ENCODE measurements at places on chromosomes 16 and 17.

DNA sequence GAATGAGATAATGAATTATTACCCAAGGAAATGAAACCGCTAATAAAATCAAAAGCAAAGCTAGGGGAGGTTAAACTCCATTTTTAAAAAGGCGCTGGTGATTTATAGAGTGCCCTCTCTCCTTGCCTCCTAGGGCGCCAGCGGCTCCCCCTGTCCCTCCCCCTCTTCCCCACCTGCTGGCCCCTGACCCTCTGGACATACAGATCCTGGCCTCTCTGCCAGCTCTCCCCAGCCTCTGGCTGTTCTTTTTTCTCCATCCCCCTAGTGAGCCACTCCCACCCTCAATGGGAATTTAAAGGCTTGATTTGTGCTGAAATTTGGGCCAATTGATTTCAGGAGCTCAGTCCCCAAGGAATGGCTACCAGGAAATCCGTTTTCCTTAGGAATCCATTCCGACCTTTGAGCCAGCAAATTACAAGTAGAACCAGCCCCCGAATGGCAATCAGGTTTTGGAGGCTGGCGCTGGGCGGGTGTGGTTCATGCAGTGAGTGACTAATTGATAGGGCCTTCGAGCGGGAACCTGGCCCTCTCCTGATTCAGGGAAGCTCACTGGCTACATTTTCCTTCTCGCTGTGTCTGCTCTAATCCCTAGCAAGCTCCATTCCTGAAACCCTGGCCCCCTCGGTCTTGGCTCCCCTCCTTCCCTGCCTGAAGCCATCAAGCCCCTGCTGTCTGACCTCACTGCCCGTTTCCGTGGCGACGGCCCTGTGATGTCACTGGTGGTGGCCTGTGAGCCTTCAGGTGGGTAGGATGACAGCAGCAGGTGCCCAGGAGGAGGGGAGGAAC, 141.9 kb upstream of the SDK2 start:
- DNase-seq, result no peak

GRCh38 chr16:66961065-66961744, at the start of gene CES3:
CES3 (plus strand) TSS chr16:66961266; CDS start chr16:66961308, 42 bp downstream.
- no peak for DNase-seq

DNA sequence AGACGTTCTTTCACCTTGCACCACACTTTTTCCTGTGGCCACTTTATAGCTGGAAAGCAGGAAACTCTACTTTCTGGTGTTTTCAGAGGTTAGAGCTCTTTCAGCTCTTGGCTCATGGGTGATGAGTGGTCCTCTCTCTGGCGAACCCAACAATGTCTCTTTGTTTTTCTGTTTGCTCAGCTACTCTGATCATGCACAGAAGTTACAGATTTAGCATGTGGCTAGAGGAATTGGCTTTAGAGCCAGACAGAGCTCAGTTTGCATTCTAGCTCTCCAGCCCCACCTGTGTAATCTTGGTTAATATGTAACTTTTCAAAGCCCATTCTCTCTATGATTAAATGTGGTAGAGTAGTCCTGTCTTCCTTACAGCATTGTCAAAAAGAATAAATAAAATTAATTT, 225.2 kb downstream of the HAPSTR1 start:
- no peak for DNase-seq

- DNase-seq, result no peak
Observed at GRCh38 chr16:73022534-73022933, 25.4 kb downstream of the ZFHX3 start.

DNA sequence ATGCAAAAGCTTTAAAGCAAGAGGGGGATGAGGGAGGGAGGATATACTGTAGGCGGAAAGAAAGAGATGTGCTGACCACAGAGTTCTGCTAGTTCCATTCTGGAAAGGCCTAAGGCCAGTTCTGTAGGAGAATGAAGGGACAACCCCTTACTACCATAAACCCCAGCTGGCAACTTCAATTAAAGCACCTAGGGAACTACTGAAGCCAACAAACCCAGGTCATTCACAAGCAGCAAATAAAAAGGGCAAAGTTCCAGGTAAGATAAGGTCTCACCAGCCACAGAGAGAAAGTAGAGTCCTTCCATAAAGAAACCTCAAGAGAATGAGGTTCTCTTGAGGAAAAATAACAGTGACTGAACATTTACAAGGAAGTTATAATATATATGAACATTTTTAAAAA, 12.8 kb downstream of the TERF2 start:
- DNase-seq, result no peak

DNA sequence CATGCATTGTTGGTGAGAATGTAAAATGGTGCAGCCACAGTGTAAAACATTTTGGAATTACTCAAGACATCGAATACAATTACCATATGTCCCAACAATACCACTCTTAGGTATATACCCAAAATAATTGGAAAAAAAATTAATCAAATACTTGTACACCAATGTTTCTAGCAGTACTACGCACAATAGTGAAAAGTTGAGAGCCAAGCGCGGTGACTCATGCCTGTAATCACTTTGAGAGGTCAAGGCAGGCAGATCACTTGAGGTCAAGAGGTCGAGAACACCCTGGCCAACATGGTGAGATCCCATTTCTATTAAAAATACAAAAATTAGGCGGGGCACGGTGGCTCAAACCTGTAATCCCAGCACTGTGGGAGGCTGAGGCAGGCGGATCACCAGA, 3.5 kb upstream of the MEIOC start:
- no peak for DNase-seq

GRCh38 chr17:8360751-8361150, 15.8 kb downstream of the KRABD2 start:
- no peak for DNase-seq

DNA sequence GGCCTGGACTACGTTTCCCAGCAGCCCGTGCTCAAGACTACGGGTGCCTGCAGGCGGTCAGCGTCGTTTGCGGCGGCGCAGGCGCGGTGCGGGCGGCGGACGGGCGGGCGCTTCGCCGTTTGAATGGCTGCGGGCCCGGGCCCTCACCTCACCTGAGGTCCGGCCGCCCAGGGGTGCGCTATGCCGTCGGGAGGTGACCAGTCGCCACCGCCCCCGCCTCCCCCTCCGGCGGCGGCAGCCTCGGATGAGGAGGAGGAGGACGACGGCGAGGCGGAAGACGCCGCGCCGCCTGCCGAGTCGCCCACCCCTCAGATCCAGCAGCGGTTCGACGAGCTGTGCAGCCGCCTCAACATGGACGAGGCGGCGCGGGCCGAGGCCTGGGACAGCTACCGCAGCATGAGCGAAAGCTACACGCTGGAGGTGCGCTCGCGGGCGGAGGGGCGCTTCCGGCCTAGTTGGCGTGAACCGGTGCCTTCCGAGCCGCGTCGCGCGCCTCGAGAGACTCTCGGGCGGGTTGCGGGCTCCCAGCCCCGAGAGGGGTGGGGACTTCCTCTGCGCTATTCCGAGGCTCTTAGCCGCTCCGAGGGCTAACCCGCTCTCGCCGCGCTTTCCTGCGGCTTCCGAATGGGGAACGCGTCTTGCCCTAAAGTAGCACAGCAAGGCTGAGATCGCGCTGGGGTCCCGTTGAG, at the start of gene RBL2:
Gene RBL2, plus strand, starts transcription at position 95 of the 689 bp plus-strand sequence. Its CDS starts 86 bp downstream, at position 181.
- DNase-seq, result peak; percentile 68

DNA sequence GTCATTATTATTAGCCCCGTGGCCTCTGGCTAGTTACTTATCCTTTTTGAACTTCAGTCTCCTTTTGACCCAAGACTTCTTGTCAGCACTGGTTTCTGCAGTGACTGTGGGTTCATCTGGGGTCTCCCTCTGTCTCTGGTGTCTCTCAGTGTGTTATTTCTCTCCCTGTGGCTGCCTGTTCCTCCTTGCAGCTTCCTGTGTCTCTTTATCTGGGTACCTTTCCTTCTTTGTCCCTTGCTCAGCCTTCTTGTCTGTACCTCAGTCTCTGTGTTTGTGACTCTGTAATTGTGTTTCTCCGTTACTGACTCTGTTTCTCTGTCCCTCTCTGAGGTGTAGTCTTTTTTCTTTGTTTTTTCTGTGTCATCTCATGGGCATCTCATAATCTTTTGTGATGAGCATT, 102.6 kb upstream of the CDH11 start:
- no peak for DNase-seq

DNA sequence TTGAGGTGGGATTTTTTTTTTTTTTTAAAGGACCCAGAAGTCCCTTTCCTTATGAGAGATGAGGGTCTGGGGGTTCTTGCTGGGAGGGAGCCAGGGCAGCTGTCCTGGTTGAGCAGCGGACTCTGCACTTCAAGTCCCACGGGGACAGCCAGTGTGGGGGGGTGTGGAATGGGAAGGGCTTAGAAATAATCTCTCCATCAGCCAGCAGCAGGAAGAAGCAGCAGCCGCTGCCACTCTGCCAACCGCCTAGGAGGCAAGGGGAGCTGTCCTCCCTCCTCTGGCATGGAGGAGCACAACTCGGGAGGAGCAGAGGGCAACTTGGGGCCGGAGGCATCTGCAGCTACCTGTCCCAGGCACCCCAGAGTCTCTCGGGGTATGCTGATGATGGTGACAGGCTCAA, at the start of gene KCNG4:
Gene KCNG4, minus strand, starts transcription at position 104 of the 400 bp plus-strand sequence. CDS start 2,527 bp downstream, outside the sequence.
- DNase-seq, result no peak

DNA sequence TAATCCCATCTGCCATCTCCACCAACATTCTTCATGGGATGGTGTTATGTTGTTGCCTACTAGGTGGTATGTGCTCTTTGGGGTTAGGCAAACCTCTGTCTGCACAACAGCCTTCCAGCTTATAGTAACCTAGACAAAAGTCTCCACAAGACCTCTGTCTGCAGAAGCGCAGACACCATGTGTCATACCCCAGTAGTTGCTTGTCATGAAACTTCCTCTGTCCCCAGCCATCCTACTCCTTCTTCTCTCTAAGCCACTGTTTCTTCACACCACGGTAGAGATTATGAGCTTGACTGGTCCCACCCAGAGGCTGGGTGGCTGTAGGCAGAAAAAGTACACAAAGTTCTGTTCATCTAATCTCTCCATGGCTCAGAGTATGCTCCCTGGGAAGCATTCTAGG, 100.3 kb downstream of the MAF start:
- no peak for DNase-seq

- no peak for DNase-seq
Observed at GRCh38 chr17:80858301-80859001, 133.2 kb upstream of the CHMP6 start.

DNA sequence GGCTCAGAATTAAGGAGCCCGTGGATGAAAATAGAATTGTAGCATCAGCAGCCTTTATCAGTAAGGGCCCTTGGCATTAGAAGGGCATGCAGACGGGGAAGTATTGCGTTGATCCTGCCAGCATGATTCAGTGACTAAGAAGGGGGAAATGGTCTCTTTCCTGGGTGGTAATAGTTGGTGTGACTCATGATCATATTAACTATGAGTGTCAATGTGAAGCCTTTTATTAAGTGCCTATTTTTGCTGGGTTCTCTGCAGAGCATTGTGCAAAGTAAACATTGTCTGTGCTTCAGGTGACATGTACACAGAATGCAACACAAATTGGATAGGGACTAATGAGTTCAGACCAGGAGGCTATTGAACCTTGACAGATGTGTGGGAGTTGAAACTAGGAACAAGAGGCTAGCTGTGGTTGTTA, 24.5 kb downstream of the RCVRN start:
- no peak for DNase-seq

GRCh38 chr16:73605309-73605708, 557.4 kb upstream of the ZFHX3 start:
- DNase-seq, result no peak

DNA sequence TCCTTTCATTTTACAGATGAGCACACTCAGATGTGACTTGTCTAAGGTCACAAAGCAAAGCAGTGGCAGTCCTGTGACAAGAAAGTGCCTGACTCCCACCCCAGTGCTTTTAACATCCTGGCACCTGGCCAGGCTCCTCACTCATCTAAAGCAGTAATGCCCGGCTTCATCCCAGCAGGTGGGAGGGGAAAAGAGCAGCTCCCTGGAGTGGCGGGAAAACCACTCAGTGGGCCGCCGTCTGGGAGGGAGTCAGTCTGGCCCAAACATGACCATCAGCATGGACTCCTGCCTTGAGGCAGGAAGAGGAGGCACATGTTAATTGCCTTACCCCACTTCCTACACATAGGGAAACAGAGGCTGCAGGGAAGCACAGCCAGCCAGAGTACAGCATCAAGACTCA, 2.6 kb downstream of the PCGF2 start:
- DNase-seq, result no peak

- DNase-seq, result no peak
Observed at GRCh38 chr17:43543300-43543699, 2.8 kb downstream of the ETV4 start.

GRCh38 chr17:35932586-35932985, 2.0 kb upstream of the RDM1 start:
- no peak for DNase-seq

DNA sequence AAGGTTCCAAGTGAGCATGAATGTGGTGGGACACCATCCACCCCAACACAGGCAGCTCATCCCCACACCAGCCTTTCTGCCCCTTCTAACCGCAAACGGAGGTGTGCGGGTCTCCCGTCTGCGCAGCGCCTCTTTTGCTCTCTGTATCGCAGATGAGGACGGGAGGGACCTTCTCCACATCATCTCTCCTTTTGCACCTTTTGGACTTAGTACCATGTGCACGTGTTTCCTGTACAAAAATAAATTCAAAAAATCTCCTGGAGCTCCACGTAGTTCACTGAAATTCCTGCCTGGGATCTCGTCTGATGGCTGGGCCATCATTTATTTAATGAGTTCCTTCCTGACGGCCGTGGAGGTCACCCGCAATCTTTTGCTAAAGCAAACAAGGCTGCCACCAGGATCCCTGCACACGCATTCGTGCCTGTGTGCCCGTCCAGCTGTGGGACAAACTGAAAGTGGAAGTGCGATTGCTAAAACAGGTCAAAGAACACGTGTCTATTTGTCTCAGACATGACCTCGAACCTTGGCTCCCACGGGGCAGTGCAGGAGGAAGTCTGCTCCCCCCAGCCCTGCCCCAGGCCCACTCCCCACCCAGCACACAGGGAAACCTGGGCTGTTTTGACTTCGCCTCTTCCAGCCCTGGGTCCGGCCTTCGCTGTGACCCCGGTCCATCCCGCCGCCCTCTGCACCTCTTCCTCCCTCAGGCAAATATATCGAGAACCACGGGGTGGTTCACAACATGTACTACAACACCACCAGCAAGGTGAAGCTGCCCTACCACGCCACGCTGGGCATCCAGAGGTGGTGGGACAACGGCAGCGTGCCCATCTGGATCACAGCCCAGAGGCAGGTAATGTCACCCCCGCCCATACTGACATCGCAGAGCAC, 2.3 kb downstream of the ENPP7 start:
- DNase-seq, result no peak

- DNase-seq, result no peak
Observed at GRCh38 chr17:59199398-59199797, 10.4 kb upstream of the SMG8 start.

DNA sequence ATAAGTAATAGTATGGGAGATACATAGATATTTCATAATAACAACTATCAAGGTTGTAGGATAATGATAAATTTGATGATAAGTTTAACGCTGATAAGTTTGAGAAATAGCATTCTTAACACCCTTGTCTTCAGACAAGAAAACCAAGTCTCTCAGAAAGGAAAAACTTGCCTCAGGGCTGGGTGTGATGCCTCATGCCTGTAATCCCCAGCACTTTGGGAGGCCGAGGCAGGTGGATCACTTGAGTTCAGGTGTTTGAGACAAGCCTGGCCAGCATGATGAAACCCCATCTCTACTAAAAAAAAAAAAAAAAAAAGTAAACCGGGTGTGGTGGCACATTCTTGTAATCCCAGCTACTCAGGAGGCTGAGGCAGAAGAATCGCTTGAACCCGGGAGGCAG, 90.7 kb downstream of the SHISA9 start:
- DNase-seq, result no peak
